Umbilical cord (tissue), 2 donors: ENCODE measurements at places on chromosomes 1 and 21.
A peak's percentile ranks its signal among the peaks of the same experiment; 100 is the strongest.

DNA sequence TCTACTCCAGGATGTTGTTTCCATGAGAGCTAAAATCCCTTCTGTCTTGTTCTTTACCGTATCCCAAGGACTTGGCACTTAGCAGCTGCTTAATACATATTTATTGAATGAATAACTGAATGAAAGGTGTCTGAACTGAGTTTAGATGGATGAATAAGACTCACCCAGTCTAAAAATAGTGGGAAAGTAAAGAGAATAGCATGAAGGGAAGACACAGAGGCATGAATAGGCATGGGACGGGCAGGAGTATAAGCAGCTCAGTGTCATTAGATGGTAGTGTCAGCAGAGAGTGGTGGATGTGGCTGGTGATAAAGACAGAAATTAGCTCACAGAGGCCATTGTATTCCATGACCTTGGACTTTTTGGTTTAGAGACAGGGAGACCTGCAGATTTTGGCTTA lies 9.2 kb downstream of the IL12RB2 start:
- DNase-seq, result no peak

GRCh38 chr1:30822966-30823581 lies 65.5 kb upstream of the LAPTM5 start:
- no peak for DNase-seq

- DNase-seq, result peak; percentile 88
Observed at GRCh38 chr1:93668121-93668520, 13.5 kb downstream of the BCAR3 start.

- no peak for DNase-seq
Observed at GRCh38 chr1:231512147-231512698, 16.2 kb upstream of the TSNAX start.

DNA sequence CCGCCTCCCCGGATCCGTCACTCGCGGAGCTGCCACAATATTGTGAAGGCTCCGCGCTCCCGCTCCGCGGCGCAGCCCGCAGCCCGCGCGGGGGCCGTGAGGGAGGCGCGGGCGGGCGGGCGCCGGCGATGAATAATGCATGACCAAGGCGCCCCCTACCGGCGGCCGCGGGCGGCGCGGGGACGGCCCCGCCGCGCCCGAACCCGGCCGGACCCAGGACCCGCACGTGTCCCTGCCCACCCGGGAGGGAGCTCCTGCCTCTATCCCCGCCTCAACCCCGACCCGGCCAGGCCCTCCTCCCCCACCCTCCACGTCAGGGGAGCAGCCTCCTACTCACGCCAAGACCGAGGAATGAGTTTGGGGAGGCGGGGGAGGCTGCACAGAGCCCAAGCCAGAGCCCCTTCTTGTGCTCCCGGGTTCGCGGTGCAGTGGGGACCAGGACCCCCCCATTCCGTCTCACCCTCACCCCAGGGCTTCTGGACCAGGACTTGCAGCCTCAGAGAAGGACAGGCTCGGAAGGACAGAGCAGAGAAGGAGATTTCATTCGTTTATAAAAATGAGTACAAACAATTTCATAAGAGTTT lies 70.8 kb upstream of the CASZ1 start:
- DNase-seq, result peak; percentile 56

GRCh38 chr21:42360317-42360716 lies 6.0 kb downstream of the TFF1 start:
- no peak for DNase-seq

DNA sequence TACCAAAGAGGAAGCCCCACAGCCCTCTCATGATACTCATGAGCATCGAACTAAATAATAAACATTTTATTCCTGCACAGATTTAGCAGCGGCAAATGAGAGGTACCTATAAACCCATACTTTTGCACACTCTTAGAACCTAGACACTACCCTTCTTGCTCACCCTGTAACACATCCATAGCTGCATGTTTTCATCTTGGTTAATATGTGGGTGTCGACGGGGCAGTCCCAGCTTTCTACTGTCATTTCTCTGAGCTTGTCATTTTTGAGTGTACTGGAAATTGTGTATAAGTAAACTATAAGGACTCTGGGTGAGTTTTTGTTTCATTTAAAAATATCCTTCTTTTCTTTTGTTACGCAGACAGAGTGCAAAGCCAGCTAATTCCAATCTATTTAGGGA lies 25.5 kb downstream of the OVGP1 start:
- DNase-seq, result no peak

GRCh38 chr1:37480125-37480466 lies 5.7 kb downstream of the ZC3H12A start:
- no peak for DNase-seq

- DNase-seq, result no peak
Observed at GRCh38 chr21:45178971-45179370, 104.6 kb downstream of the ADARB1 start.

- DNase-seq, result no peak
Observed at GRCh38 chr1:234926559-234927311, 201.9 kb downstream of the TOMM20 start.

DNA sequence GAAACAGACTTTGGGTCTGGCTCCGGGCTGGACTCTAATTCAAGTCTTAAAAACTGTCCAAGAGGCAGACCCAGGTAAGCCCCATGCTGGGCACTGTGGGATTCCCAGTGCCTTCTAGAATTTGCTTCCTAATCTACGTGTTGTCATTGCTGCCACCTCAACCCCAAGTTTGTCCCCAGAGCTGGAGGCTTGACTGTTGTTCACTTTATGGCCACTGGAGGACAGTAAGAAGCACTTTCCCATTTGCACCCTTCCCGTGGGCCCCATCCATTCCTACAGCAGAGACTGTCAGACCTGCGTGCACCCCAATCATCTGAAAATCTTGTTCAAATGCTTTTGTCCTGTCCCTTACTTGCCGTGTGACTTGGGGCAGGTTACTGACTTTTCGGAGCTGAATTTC lies 29.4 kb upstream of the VASH2 start:
- no peak for DNase-seq

DNA sequence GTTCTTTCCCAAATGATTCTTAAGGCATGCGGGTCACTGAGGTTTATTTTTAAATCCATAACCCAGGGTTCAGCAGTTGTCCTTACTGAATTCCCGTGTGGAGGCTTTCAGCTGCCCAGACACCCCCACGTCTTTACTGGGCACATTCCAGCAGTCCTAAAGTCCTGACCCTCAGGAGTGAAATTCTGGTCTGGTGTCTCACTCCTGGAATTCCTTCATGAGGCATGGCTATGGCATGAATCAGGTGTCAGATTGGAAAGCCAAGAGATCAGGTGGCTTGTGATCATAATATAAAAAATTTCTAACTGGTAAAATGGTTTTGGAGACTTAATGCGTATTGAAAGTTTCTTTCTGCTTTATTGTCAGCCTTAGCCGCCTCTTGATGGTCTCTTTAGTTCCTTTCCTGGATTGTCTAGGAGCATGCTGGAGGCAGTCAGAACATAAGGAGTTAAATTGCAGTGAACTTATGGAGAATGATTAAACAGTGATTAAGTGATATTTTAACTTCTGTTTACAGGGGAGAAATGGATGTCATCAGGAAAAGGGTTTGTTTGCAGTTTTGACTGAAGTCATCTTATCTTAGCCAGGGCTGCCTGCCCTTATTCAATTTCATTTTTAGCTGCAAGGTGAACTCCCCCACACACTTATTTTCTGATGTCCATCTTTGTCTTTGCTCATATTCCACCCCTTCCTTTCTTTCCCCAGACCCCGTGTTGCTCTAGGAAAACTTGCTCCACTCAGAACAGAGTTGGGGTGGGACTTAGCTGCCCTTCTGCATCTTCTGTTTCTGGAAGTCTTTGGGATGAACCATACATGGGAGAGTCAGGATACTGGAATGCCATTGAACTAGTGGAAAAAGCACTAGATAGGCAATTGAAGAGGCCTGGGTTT lies 25.7 kb upstream of the MACF1 start:
- DNase-seq, result no peak

DNA sequence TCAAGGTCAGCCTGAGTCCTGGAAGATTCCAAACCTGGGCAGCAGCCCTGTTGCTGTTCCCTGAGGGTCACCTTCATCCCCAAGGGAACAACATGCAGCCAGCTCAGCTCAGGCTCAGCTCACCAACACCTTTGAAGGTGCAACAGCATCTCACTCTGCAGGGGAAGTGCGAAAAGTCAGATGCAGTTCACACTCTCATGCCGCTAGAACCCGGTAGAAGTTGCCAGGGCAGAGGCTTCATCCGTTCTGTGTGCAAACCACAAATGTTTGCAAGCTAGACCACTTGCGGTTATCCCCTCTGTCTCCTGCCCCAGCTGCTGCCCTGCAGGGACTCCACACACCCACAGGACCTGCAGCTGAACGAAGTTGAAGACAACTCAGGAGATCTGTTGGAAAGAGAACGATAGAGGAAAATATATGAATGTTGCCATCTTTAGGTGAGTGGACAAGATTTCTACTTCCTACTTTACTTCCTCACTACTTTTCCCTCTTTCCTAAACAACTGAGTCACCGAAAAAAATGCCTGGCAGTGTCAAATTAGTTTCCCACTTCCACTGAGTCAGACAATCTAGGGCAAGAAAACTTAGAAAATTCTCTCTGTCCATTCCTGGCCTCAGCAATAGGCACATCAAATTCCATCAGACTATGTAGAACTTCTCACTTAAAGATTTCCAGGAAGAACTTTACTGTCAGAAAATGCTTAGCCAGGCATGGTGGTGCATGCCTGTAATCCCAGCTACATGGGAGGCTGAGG lies 1.8 kb upstream of the FCRL6 start:
- DNase-seq, result no peak

GRCh38 chr1:183365676-183366075 lies 52.5 kb downstream of the NMNAT2 start:
- DNase-seq, result no peak

DNA sequence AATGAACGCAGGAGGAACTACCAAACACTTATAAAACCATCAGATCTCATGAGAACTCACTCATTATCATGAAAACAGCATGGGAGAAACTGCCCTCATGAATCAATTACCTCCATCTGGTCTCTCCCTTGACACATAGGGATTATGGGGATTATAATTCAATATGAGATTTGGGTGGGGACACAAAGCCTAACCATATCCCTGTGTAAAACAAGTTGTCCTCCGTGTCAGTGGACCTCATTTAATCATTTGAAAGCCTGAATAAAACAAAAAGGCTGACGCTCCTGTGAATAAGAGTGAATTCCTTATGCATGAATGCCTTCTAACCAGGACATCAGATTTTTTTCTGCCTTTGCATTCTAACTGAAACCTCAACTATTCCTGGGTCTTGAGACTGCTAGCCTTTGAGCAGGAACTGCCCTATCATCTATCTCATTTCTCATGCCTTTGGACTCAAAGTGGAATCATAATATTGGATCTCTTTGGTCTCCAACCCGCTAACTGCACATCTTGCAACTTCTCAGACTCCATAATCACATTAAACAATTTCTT lies 648.8 kb downstream of the ADGRL2 start:
- no peak for DNase-seq
